ENCODE measurements at places on chromosomes 11 and 22.
A peak's percentile ranks its signal among the peaks of the same experiment; 100 is the strongest.

DNA sequence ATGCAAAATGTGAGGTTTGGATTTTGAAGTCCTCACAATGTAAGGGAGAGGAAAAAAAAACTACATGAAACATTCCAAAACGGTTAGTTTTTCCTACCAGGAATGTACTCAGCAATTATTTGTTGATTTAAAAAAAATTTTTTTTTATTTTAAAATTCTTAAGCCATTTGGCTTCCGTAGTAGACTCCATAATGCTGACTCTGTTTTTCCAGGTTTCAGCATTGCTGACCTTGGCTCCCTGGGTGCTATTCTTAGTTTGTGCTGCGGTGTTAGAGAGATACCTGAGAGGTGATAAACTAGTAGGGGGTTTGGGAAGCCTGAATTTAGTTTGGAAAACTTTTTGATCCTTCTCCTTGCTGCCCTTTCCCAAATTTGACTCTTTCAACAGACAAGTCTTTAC is 10.6 kb downstream of the STT3A start:
- no peak overlapping the region for H3K27ac ChIP-seq
- no peak for DNase-seq
- no peak overlapping the region for H3K4me3 ChIP-seq
- no peaks in the 10 kb centered on the region for H3K4me1 ChIP-seq
- no peaks in the 10 kb centered on the region for H3K27me3 ChIP-seq
- H3K36me3 ChIP-seq, result peaks cover 6% of the 10 kb centered on the region

GRCh38 chr11:72812604-72812966 is 1.6 kb upstream of the ATG16L2 start:
- H3K36me3 ChIP-seq, result no peaks in the 10 kb centered on the region
- H3K4me3 ChIP-seq, result peak overlapping the region; percentile 91
- DNase-seq, result no peak
- H3K4me1 ChIP-seq, result peaks cover 60% of the 10 kb centered on the region
- peak overlapping the region; percentile 93 for H3K27ac ChIP-seq

- no peaks in the 10 kb centered on the region for H3K27me3 ChIP-seq
- no peak overlapping the region for H3K4me3 ChIP-seq
- H3K4me1 ChIP-seq, result no peaks in the 10 kb centered on the region
- peaks cover 4% of the 10 kb centered on the region for H3K36me3 ChIP-seq
- no peak for DNase-seq
Measured at GRCh38 chr11:76008474-76008873, 193.5 kb downstream of the UVRAG start.

- peaks cover 6% of the 10 kb centered on the region for H3K27me3 ChIP-seq
- no peak for DNase-seq
- H3K27ac ChIP-seq, result no peak overlapping the region
Measured at GRCh38 chr11:116333001-116333535, 439.7 kb downstream of the BUD13 start.

GRCh38 chr22:48092866-48093265 is 1330.4 kb downstream of the TBC1D22A start:
- no peak for DNase-seq
- H3K27me3 ChIP-seq, result no peaks in the 10 kb centered on the region
- no peaks in the 10 kb centered on the region for H3K36me3 ChIP-seq
- peaks cover 23% of the 10 kb centered on the region for H3K4me1 ChIP-seq

- no peak for DNase-seq
- no peak overlapping the region for H3K4me3 ChIP-seq
Measured at GRCh38 chr22:36052505-36052941, 23.9 kb upstream of the RBFOX2 start.

GRCh38 chr11:113378692-113379091 is 8.9 kb upstream of the ANKK1 start:
- no peak for DNase-seq
- peaks cover 3% of the 10 kb centered on the region for H3K4me1 ChIP-seq
- no peak overlapping the region for H3K27ac ChIP-seq
- no peaks in the 10 kb centered on the region for H3K27me3 ChIP-seq
- no peaks in the 10 kb centered on the region for H3K36me3 ChIP-seq

GRCh38 chr22:37309211-37310074 is 27.1 kb downstream of the CYTH4 start:
- H3K36me3 ChIP-seq, result no peaks in the 10 kb centered on the region
- no peak overlapping the region for H3K4me3 ChIP-seq
- H3K4me1 ChIP-seq, result peaks cover 27% of the 10 kb centered on the region
- H3K27ac ChIP-seq, result no peak overlapping the region

DNA sequence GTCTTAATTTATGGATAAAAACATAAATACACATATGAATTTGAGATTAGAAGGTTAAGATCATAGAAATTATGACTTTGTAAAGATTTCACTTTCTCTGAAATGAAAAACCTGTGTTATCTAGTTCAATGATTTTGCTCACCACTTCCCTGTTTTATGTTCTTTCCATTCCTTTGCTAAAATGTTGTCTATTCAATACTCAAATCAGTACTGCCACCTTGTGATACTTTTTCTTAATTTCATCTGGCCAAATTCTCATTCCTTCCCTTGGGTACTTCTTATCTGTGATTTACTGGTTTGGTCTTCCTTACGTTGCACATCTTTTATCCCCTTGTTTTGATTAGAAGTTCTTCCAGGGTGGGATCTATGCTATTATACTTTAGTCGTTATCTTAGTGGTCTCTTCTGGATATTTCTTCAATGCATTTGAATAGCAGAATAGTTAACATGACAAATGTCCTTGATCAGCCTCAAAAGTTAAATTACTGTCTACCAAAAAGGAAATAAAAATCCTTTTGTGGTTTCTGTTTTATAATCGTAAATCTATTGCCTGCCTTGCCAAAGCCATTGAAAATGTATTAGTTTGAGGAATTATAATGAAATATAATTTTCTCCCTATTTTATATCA is 197.0 kb downstream of the PGR start:
- no peak for DNase-seq
- H3K36me3 ChIP-seq, result no peaks in the 10 kb centered on the region
- H3K4me1 ChIP-seq, result no peaks in the 10 kb centered on the region

GRCh38 chr22:46024136-46024840 is 47.3 kb upstream of the WNT7B start:
- H3K27me3 ChIP-seq, result no peaks in the 10 kb centered on the region
- H3K4me3 ChIP-seq, result no peak overlapping the region
- peaks cover 29% of the 10 kb centered on the region for H3K4me1 ChIP-seq
- H3K27ac ChIP-seq, result no peak overlapping the region
- no peak for DNase-seq

DNA sequence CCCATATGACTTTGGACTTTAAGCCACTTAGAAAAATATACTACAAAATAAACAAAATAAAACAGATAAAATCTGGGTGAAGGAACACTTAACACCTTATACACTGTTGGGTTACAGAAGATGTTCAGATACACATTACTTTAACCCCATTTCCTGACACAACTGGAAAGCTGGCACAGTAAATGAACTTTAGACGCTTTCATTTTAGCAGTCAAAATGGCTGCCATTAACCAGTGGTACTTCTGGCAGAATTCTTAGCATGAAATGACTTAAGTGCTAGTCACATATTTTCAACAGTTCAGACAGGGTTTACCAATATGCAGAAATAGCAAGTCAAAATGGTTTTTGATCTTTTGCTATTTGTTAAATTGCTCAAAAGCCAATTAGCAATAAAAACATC is 37.9 kb downstream of the PIK3C2A start:
- no peak overlapping the region for H3K27ac ChIP-seq
- H3K27me3 ChIP-seq, result no peaks in the 10 kb centered on the region
- H3K4me1 ChIP-seq, result peaks cover 5% of the 10 kb centered on the region
- no peak for DNase-seq
- no peak overlapping the region for H3K4me3 ChIP-seq
- H3K36me3 ChIP-seq, result peaks cover 28% of the 10 kb centered on the region

DNA sequence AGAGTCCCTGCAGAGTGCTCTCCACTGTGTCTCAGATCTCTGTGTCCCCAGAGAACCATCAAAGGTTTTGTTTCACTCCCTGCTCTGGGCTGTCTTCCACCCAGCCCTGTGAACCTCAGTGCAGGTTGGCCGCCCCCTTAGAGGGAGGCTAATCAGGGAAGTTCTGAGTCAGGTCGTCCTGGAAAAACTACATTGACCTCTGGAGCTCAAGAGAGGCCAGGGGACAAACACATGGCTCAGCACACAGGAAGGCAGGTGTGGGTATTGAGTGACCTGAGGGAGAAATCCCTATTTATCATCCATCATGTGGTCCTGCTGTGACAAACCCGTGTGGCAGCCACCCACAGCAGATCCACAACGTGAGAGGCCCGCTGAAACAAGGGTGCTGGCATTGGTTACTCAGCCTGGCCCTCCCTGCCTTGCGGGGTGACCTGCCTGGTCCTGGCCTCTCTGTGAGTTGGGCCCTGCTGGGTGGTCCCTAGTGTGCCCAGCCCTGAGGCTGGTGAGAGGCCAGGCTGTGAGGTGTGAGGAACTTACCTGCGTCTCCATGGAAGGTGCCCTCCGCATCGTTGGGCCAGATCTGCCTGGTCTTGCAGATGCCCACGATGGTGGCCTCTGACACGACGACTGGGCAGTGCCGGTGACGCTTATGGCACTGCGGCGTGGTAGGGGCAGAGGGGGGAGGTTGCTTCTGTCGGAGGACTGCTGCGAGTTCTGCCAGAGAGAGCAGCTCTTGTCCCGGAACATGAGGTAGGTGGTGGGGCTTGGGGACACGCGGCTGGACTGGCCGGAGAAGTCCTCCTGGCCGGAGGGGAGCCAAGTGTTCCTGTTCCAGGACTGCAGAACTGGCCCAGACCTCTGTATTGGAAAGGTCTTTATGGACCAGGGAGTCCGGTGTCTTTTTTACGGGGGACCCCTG is 669 bp upstream of the BCR start:
- H3K36me3 ChIP-seq, result no peaks in the 10 kb centered on the region
- H3K27me3 ChIP-seq, result no peaks in the 10 kb centered on the region
- peaks cover 72% of the 10 kb centered on the region for H3K4me1 ChIP-seq
- peak overlapping the region; percentile 91 for H3K27ac ChIP-seq
- peak overlapping the region; percentile 55 for H3K4me3 ChIP-seq

DNA sequence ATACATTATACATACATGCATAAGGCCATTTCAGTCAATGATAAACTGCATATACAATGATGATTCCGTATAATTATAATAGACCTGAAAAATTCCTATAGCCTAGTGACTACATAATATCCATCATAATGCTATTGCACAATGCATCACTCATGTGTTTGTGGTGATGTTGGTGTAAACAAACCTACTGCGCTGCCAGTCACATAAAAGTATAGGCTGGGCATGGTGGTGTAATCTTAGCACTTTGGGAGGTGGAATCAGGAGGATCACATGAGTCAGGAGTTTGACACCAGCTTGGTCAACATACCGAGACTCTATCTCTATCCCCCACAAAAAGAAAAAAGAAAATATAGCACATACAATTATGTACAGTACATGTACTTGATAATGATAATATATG is 163.7 kb upstream of the DDI1 start:
- no peak for DNase-seq
- no peak overlapping the region for H3K27ac ChIP-seq
- no peak overlapping the region for H3K4me3 ChIP-seq

DNA sequence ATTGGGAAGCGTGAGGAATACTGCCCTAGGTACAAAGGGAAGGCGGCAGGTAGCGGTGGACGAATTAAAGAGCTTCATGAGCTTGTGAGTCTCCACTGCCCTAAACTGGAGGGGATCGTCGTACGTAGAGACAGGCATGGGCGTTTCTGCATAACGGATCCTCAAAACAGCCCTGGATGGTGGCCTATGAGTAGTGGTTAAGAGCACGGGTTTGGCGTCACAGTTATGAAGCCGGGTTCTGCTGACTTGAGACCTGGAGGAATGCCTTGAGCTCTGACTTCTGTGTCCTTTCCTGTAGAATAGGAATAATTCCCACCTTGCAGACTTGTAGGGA is 335 bp downstream of the TMEM138 start:
- H3K36me3 ChIP-seq, result peaks cover 5% of the 10 kb centered on the region
- peak overlapping the region; percentile 53 for H3K4me3 ChIP-seq
- H3K4me1 ChIP-seq, result peaks cover 14% of the 10 kb centered on the region
- DNase-seq, result no peak

DNA sequence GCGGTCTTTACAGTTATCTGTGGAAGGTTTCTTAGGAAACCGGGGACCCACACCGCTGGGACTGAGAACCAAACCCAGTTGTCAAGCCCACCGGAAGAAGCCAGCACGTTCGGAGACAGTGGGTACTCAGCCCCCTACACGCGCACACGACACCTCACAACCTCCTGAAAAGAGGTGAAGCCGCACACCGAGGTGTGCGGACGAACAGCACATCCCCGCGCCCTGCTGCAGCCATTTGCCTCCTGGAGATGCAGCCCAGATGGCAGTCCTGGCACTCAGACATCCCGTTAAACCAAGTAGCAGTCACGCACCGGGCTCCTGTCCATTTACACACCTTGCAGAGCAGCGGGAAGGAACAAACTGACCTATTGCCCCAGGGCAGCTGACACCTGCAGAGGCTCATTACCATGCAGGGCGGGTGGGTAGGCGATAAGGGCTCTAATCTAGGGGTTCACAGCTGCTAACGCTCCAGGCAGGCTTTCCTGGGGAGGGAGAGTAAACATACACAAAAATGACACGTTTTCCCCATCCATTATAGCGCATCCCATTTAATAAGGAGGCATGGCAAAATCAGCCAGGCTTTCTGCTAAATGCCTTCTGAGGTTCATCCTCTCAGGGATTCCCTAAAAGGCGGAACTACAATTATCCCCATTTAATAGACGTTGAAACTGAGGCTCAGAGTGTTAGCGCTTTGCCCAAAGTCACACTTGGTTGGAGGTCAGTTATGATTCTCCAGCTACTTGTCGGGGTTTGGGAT is 864 bp upstream of the EHBP1L1 start:
- peak overlapping the region; percentile 96 for H3K27ac ChIP-seq
- peaks cover 6% of the 10 kb centered on the region for H3K36me3 ChIP-seq
- peak overlapping the region; percentile 82 for H3K4me3 ChIP-seq
- peaks cover 63% of the 10 kb centered on the region for H3K4me1 ChIP-seq
- H3K27me3 ChIP-seq, result no peaks in the 10 kb centered on the region

DNA sequence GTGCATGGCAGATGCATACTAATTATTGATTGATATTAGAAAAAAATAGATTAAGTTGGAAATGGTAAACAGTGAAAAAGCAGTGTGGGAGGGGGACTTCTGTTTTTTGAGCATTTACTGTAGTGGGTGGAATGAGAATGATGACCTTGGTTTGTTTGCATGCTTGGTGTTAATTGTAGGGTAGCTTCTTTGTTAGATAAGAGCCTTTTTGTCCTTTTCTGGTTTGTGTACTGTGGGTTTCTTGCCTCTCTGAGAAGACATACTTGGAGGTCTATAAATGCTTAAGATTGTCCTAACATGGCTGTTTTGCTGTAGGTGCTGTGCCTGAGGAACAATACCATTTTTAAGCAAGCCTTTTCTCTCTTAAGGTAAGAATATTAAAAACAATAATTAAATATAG is 17.0 kb downstream of the MRPL48 start:
- no peak overlapping the region for H3K4me3 ChIP-seq
- peaks cover 41% of the 10 kb centered on the region for H3K36me3 ChIP-seq
- H3K27me3 ChIP-seq, result no peaks in the 10 kb centered on the region
- H3K4me1 ChIP-seq, result no peaks in the 10 kb centered on the region
- DNase-seq, result no peak
- H3K27ac ChIP-seq, result no peak overlapping the region

DNA sequence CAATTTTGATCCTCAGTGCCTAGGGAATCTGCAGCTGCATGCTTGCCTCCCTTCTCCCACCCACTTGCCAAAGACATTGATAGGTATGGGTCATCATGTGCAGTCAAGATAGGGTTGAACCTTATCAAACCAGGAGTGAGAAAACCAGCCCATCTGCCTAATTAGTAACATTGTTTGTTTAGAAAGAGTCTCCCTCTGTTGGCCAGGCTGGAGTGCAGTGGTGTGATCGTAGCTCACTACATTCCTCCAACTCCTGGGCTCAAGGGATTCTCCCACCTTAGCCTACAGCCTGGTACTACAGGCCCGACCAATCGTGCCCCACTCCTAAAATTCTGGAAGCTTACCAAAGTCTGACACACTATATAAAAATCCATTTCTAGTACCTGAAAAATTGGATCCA is 4.6 kb downstream of the C11orf71 start:
- H3K36me3 ChIP-seq, result no peaks in the 10 kb centered on the region
- H3K27ac ChIP-seq, result no peak overlapping the region
- no peak overlapping the region for H3K4me3 ChIP-seq
- DNase-seq, result no peak

All from esophagus squamous epithelium (tissue), 5 donors.